ENCODE measurements at places on chromosomes 12 and 14.
A peak's percentile ranks its signal among the peaks of the same experiment; 100 is the strongest.

DNA sequence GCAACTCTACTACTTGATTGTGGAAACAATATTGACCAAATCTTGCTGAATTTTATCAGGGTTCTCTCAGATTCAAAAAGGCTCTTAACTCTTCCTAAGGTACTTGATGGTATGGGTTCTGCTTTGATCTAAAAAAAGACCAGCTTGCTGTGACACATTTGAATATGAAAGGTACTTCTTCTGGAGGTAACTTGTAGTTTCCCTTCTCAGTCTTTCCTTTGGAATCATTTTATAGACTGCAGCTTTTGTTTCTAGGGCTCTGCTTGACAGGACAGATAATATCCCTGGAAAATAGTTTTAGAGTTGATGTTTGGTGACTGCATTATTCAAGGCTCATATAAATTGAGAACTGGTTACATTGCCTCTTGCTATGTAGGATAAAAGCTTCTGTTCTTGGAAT, 251.9 kb downstream of the FUT8 start:
- no peak for DNase-seq

DNA sequence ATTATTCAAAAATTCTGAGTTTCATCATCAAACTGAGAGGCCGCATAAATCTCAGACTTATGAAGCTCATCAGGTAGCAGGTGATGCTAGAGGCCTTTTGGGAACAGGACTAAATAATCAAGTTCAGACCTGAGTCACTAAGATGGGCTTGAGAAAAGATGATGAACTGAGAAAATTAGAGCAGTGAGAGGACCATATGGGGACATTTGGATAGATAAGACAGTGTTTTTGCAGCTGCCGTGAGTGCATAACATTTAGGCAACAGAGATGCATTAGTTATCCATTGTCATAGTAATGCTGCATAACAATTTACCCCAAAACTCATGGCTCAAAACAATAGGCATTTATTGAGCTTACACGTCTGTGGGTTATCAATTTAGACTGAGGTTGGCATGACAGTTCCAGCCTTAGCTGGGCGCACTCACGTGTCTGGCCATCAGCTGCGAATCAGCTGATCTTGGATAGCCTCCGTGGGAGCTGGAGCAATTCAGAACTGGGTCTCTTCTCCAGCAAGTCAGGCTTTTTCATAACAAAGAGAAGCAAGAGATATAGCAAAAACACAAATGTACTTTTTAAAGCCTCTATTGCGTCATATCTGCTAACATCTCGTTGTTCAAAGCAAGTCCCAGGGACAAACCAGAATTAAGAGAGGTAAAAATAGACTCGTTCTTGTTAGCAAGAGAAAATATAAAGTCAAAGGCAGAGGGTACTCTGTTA, 72.8 kb downstream of the CAPZA3 start:
- no peak for DNase-seq

DNA sequence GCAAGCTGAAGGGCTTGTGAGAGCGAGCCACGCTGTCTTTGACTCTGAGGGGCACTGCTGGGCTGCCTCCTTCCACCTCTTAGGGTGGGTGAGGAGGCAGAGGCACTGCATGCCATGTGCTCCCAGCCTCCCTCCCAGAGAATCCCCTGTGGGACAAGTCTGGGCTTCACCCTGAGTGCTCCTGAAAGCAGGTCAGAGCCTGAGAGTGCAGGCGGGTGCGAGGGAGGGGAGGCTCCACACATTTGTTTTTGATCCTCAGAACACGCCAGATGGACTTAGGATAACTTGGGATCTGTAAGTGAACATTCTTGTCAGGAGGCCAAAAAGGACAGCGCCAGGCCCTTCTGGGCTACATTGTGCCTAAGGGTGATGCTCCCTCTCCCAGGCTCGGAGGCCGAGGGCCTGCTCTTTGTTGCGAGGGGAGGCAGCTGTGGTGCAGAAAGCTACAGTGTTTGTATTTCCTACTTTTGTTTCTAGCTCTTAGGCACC, 155.4 kb downstream of the TMX1 start:
- DNase-seq = peak; percentile 67

DNA sequence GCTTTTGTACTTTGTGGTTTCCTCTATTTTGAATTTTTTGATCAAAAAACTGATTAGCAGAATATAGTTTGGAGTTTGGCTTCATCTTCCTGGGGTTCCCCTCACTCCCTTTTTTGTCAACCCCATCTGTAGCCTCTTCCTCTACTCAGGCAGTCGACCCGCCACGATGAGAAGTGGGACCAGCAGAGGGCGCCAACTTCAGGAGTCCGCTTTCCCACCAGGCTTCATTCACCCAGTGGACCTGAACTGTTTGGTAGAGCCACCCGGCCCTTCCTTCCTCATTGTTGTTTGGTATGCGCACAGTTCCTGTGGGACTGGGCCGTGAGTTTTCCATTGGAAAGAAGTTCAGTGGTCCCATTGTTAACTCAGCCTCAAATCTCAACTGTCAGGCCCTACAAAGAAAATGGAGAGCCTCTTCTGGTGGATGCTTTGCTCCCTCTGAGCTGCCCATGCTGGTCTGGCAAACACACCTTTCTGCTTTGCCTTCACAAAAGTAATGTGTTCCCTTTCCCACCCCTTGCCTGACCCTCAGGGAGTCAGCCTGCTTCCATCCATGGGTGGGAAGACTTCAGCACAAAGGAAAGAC, 21.7 kb downstream of the TMBIM6 start:
- no peak for DNase-seq

DNA sequence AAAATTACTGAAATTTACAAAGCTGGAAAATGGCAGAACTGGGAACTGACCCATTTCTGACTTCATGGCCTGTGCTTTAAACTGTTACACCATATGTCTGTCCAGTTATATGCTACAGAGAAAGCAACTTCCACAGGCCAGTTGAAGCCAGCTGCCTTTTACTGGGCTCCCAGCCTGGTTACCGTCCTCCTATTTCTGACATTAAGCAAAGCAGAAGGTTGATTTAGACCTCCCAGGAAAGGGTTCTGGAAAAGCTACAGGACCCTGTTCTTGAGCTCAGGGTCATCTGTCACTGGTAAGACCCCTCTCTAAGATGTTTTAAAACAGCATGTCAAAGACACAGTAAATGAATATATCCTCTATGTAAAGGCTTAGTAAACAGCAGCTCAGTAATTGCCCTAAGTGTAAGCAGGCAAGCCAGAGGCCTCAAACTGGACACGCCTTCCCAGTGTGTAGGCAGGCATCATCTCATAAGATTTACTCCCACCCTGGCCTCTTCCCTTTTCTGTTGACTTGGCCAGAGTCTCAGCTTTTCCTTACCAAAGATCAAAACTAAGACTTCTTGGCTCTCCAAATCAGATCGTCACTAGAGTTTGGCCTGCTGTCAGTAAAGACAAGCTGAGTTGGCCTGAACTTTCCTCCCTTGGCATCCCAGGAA, 55.4 kb upstream of the RNU6-8 start:
- no peak for DNase-seq

GRCh38 chr14:104993808-104994591, 8.4 kb downstream of the CLBA1 start:
- no peak for DNase-seq

DNA sequence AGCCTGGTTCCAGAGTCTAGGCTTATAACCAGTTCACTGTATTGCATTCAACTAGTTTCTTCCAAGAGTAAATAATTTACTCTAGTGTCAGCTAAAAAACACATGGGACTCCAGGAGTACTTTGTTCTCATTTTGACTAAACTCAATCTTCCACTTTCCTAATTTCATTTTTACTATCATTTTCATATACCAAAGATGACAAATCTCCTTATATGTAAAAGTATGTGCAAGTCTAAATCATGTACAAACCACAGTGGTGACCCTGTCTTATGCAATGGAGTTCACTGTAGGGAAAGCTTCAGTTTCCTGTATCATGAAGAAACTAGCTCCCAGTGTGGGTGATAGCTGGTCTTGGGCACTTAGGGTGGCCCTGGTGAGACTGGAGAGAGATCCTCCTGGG, 151.6 kb downstream of the HELB start:
- no peak for DNase-seq
